Frontal cortex (tissue), 4 donors: ENCODE measurements at places on chromosomes 6 and 20. TPM values are rescaled to one million over a fixed set of nuclear protein-coding genes. Genes with fewer than 3 reads are reported as not detected.
A peak's percentile ranks its signal among the peaks of the same experiment; 100 is the strongest.

NPEPL1 gene
- 10.2 TPM for total RNA-seq

ULBP1 gene
- 1.6 TPM for total RNA-seq

PRDM13 gene
- total RNA-seq: not detected

GGTLC1 gene
- total RNA-seq: not detected

SIRPB1 gene
- total RNA-seq: 0.41 TPM

SAMD10 gene
- total RNA-seq: 5.7 TPM

C6orf163 gene
- total RNA-seq: 4.9 TPM

WFDC12 gene
- not detected for total RNA-seq

CALHM5 gene
- total RNA-seq: 0.41 TPM

GRCh38 chr20:40082436-40082835 lies 606.6 kb downstream of the MAFB start:
- no peak for DNase-seq

GRCh38 chr6:1491591-1492319 lies 102.4 kb downstream of the FOXF2 start:
- DNase-seq: no peak

DNA sequence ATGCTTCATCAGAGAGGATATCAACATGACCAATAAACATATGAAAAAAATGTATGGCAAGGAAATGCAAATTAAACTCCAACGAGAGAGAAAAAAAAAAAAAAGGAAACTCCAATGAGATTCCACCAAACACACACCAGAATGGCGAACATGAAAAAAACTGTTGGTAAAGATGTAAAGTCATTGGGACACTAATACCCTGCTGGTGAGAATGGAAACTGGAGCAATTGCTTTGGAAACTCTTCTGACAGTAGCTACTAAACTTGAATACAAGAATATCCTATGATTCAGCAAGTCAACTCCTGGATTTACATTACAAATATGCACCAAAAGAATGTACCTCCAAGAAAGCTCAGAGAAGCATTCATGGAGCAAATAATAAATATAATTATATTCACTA lies 260.7 kb upstream of the ECI2 start:
- no peak for DNase-seq

DNA sequence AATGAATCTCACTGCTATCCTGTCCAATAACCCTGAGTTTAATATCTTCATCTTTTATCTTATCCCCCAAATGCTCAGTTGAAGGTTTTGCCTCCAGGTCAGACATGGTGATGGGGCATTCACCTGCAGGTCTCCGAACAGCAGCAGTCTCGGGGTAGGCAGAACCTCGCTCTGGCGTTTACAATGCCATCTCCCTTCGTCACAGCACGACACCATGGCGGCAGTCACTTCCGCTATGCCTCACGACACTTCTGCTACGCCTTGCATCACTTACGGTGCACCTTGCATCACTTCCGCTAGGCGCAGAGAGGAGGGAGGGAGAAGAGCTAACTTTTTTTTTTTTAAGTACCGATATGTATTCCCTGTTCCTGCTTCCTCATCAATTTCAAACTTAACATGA lies 194.9 kb downstream of the BCAS1 start:
- DNase-seq: no peak

- DNase-seq: peak; percentile 76
Measured at GRCh38 chr6:35496841-35497570, at the start of gene TEAD3. TEAD3 (minus strand) TSS chr6:35497079.

- no peak for DNase-seq
Measured at GRCh38 chr6:142860498-142860897, 84.5 kb downstream of the HIVEP2 start.

GRCh38 chr6:99530627-99531026 lies 15.4 kb upstream of the USP45 start:
- DNase-seq: no peak

DNA sequence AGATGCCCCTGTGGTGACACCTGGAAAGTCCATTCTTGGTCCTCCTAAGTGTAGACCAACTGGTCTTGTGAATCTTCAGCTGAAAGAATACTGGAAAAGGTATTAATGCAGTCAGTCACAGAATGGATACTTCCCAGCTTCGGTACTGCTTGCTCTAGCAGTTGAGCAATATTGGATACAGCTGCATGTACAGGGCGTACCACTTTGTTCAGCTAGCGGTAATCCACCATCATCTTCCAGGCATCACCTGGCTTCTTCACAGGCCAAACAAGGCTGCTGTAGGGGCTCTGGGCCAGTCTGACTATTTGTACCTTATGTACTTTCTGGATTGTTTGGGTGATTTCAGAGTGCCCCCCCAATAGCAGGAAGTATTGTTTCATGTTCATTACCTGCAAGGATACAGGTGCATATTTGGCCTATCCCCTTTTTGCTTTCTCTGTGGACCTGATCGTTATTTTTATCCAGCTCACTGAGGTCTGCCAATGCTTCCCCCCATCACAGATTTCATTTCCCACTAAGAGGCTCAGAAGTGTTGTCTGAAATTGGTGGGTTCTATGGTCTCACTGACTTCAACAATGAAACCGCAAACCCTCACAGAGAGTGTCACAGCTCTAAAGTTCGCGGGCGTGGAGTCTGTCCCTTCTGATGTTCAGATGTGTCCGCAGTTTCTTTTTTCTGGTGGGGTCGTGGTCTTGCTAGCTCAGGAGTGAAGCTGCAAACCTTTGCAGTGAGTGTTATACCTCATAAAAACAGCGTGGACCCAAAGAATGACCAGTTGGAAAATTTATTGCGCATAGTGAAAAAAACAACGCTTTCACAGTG lies 52.2 kb downstream of the TRIM27 start:
- no peak for DNase-seq

GRCh38 chr6:92139601-92140000 lies 1279.8 kb downstream of the EPHA7 start:
- no peak for DNase-seq

DNA sequence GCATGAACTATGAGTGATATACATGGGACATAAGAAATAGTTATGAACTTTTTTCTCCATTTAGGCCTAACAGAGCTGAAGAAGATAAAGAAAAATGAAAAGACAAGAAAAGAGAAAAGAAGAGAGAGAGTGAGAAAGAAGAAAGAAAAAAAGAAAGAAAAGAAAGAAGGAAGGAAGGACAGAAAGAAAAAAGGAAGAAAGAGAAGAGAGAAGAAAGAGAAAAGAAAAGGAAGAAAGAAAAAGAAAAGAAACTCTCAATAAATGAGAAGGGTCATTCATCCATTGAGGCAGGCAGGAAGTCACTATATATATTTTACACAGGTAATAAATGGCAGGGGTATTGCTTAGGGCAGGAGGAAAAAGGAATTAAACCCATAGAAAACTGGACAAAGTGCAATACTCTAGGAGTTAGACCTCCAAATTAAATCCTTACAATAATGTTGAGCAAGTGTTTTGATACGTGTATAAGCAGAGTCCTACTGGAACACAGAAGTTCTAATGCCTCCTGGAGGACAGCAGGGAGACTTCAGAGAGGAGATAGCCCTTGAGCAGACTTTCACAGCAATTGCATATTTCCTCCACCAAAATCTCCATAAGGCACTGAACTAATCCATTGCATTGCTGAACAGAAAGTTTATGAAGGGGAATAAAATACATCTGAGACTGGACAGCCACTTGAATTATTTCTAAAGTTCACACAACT lies 86.4 kb upstream of the TENT5A start:
- DNase-seq: no peak

GRCh38 chr6:121582262-121582661 lies 146.8 kb downstream of the GJA1 start:
- no peak for DNase-seq
